ENCODE measurements at places on chromosomes 12 and 14. TPM values are rescaled to one million over a fixed set of nuclear protein-coding genes. Genes with fewer than 3 reads are reported as not detected.

PRICKLE1 gene
- total RNA-seq: 0.15 TPM

CCDC88C gene
- total RNA-seq: 193 TPM

- peaks cover 2% of the 10 kb centered on the region for H3K27me3 ChIP-seq
- H3K4me1 ChIP-seq: no peaks in the 10 kb centered on the region
- H3K36me3 ChIP-seq: no peaks in the 10 kb centered on the region
Measured at GRCh38 chr14:51219473-51220448, 20.3 kb upstream of the TMX1 start.

DNA sequence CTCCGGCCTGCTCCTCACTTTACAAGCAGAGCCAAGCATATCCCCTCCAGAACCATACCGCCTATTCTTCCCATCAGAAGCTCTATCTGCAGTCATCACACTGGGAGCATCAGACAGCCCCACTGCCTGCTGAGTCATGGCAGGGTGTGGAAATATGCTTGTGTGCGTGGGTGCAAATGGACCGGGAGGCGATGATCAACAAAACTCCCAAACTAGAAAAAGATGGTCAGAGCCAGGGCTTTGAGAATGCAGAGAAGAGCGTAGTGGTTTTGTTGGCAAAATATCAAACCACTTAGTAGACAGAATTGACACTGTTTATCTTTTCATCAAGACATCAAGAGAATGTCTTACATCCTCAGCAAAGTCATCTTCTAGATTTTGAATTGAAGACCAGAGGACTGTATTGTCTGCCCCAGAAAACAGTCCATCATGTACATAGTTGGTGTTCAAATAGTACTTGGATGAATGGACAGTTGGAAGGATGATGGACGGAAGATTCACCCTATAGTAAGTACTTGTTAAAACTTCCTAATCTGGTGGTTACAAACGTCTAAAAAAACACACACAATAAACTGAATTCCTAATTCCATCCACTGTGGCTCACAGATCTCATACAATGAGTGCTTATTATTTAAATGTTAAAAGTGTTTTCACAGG, 54.9 kb downstream of the VWF start:
- peaks cover 12% of the 10 kb centered on the region for H3K27me3 ChIP-seq
- DNase-seq: no peak
- no peak overlapping the region for H3K27ac ChIP-seq
- no peak overlapping the region for H3K4me3 ChIP-seq
- peaks cover 19% of the 10 kb centered on the region for H3K4me1 ChIP-seq

DNA sequence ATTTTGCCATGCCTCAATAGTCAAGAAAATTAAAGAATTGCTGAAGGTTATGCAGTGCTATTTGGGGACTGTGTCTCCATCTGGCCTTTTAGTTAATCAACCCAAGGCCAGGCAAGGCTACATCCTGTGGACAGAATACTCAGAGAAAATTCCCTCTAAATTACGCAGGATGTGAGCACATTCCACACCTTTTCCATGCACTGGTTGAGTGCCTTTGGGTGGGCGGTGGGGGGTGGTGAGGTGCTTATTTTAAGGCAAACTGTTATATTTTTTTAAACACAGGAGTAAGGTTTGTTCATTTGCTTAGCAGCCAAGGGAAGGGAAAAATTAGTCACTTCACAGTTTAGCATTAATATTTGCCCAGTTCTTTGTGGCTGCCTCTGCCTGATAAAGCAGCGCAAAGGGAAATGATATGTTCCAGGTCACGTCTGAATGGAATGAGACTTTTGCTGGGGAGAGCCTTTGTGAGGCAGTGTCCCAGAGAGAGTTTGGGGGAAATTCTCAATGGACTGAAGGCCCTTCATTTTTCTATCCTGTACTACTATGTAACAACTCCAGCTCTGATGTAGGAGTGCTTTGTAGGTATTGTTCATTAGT, 17.2 kb upstream of the KCNA5 start:
- H3K4me1 ChIP-seq: no peaks in the 10 kb centered on the region
- no peak for DNase-seq
- no peak overlapping the region for H3K27ac ChIP-seq
- no peak overlapping the region for H3K4me3 ChIP-seq
- H3K36me3 ChIP-seq: no peaks in the 10 kb centered on the region

DNA sequence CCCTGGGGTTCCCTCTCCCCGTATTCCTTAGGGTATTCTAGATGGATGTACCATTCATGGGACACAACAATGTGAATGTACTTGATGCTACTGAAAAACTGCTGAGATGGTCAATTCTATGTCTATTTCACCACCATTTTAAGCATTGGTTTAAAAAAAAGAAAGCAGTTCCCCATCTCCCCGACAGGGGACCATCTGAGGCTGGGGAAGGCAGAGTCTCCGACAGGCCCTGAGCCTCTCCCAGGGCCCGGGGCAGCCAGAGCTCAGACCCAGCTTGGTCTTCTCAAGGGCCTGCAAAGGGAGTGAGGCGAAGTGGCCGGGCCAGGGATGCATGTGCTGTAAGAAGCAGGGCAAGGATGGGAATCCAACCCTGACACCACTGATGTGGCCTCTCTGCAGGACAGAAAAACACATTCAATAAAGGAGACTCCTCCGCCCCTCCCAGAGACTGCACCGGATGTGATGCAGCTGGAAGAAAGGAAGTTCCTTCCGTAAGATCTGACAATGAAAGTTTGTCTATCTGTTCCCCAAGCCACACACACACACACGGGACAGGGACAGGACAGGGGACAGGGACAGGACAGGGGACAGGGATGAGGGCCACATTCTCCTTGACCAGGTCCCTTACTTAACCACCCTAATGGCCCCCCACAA, 234.1 kb downstream of the BCL11B start:
- no peak for DNase-seq
- H3K4me3 ChIP-seq: no peak overlapping the region
- no peaks in the 10 kb centered on the region for H3K4me1 ChIP-seq
- no peak overlapping the region for H3K27ac ChIP-seq
- H3K27me3 ChIP-seq: no peaks in the 10 kb centered on the region

DNA sequence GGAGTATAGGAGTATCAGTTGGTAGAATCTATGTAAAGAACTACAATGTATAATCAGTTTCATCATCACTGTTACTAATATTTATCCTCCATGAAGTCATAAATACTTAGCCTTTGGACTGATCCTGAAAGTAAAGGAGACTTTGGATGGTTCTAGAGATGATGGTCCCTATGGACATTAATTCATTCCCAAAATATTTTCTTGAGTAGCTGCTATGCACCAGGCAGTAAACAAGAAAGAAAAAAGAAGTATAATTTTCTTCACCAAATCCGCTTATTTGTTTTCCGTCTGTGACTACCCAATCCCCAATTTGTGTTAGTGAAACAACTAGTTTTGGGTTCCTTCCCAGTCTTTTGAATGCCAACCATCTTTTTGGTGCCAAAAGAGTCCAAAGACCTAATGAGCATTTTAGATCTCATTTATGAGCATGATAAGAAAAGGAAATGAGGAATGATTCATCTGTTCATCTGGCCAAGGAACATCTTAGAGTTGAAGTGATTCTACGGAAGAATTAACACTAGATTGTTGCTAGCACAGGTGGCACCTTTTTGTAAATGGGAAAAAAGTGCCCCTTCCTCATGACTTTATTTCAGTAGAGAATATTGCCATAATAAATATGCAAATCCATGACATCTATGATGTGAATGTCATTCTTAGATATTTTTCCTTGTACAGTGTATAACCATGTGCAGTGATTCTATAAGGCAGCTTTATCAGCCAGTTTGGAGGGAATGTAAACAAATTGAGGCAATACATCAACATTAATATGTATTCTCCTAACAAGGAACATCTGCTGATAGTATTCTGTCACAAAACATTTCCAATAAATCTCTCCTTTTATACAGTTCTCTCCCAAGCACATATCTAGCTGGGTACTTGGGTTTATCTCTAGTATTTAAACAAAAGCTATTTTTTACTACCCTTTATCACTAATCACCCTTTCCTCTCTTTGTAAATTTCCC, 85.1 kb upstream of the CCDC91 start:
- H3K27me3 ChIP-seq: peaks cover 4% of the 10 kb centered on the region
- H3K27ac ChIP-seq: no peak overlapping the region
- no peaks in the 10 kb centered on the region for H3K36me3 ChIP-seq
- no peak for DNase-seq
- H3K4me1 ChIP-seq: peaks cover 2% of the 10 kb centered on the region
